ENCODE measurements at places on chromosomes 5 and 9. TPM values are rescaled to one million over a fixed set of nuclear protein-coding genes. Genes with fewer than 3 reads are reported as not detected.
A peak's percentile ranks its signal among the peaks of the same experiment; 100 is the strongest.

GADD45G gene
- total RNA-seq = 80.0 TPM

PCDHA9 gene
- total RNA-seq = 0.04 TPM

ERGIC1 gene
- total RNA-seq = 70.7 TPM

FRRS1L gene
- 7.5 TPM for total RNA-seq

DPYSL3 gene
- total RNA-seq = 45.3 TPM

F2R gene
- total RNA-seq = 16.1 TPM

OR2V2 gene
- not detected for total RNA-seq

- no peak overlapping the region for H3K4me3 ChIP-seq
- DNase-seq = no peak
- H3K27ac ChIP-seq = peak overlapping the region; percentile 26
- no peaks in the 10 kb centered on the region for H3K27me3 ChIP-seq
These were observed 35.9 kb downstream of the SVEP1 start for GRCh38 chr9:110543631-110544051.

DNA sequence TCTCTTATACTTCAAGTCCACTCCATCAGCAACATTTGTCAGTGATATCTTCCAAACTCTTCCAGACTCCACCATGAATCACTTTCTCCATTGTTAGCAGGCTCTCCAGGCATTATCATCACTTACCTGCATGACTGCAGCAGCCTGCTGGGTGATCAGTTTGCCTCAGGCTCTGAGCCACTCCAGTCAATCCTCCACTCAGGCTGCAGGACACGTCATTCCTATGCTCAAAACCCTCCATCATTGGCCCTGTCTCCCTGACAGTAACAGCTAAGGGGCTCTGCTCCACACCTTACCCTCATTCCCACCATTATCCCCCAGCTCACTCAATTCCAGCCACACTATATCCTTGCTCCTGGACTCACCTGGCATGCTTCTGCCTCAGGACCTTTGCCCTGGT lies 10.7 kb downstream of the DIRAS2 start:
- H3K36me3 ChIP-seq = no peaks in the 10 kb centered on the region
- no peaks in the 10 kb centered on the region for H3K27me3 ChIP-seq
- H3K27ac ChIP-seq = no peak overlapping the region
- no peak for DNase-seq
- H3K4me3 ChIP-seq = no peak overlapping the region
- no peaks in the 10 kb centered on the region for H3K4me1 ChIP-seq

DNA sequence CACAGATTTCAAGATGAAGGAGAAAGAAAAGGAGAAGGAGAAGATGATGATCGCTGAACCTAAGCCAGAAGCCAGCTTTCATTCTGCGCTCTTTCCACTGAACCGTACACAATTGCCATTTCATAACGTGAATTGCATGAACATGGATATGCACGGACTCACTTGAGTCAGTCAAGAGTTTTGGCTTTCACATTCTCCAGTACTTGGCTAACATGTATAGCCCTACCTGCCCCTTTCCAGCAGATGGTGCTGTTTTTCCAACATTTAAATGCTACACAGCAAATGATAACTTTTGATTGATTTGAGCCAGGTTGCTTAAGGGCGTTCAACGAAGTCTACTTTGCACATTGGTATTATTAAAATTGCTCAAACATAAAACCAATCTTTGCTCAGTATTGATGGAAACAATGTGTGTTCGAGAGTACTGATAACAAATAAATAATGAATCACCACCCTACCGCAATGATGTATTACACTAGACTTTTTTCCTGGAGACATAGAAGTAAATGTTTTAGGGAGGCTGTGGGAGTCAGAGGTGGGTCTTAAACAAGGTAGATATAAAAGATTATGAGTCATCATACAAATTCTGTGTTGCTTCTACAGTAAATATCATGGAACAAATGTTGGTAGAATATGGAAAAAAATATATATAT lies 196.4 kb downstream of the TRPM3 start:
- no peak overlapping the region for H3K27ac ChIP-seq
- no peak for DNase-seq

DNA sequence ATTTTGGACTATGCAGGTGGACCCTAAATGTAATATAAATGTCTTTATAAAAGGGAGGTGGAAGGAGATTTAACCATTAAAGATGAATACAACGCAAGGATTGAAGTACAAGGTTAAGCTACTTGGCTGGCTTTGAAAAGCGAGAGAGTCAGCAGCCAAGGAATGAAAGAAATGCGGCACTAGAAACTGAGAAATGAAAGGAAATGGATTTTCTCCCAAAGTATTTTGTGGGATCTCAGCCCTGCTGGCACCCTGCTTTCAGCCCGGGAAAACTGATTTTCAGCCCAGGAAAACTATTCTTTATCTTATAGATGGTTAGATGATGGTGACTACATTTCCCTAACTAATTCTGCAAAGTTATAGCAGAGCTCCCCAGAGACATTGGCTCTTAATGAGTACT lies 1349.6 kb upstream of the C9orf72 start:
- no peak overlapping the region for H3K4me3 ChIP-seq
- no peaks in the 10 kb centered on the region for H3K27me3 ChIP-seq
- H3K27ac ChIP-seq = no peak overlapping the region

GRCh38 chr5:137287569-137287968 lies 211.6 kb downstream of the SPOCK1 start:
- no peak overlapping the region for H3K4me3 ChIP-seq
- no peak for DNase-seq
- H3K36me3 ChIP-seq = no peaks in the 10 kb centered on the region

- H3K36me3 ChIP-seq = no peaks in the 10 kb centered on the region
- no peaks in the 10 kb centered on the region for H3K27me3 ChIP-seq
- no peaks in the 10 kb centered on the region for H3K4me1 ChIP-seq
- DNase-seq = no peak
- H3K27ac ChIP-seq = no peak overlapping the region
These were observed 6.4 kb upstream of the DAB2IP start for GRCh38 chr9:121645003-121645402.
